ENCODE measurements at places on chromosomes 1 and 21. TPM values are rescaled to one million over a fixed set of nuclear protein-coding genes. Genes with fewer than 3 reads are reported as not detected.

DNA sequence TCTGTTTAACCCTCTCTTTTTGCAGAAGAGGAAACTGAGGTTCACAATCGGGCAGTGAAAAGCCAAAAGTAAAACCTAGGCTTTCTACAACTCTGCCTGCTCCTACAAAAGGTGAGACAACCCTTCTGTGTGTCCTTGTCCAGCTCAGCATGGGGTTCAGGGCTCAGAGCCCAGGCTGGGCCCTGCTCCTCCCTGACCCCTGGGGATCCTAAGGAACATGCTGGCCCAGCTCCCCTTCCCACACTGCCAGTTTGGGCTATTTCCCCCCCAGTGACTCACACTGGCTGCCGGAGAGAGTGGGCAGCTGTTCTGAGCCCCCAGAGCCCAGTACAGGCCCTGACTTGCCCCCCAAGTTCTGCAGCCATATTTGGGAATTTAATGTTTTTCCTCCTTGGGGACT, 8.9 kb downstream of the FAM229A start:
- no peak for DNase-seq

GRCh38 chr1:68963353-68963752, 466.5 kb upstream of the DEPDC1 start:
- DNase-seq, result no peak

GRCh38 chr1:169318536-169319244, 48.9 kb downstream of the NME7 start:
- DNase-seq, result peak; percentile 38

- DNase-seq, result peak; percentile 55
These were observed at the start of gene LPGAT1 for GRCh38 chr1:211830328-211831142. LPGAT1 (minus strand) TSS chr1:211830763; CDS start chr1:211829296, 1,467 bp downstream.

- no peak for DNase-seq
These were observed 26.7 kb upstream of the RPTN start for GRCh38 chr1:152185544-152186391.

DNA sequence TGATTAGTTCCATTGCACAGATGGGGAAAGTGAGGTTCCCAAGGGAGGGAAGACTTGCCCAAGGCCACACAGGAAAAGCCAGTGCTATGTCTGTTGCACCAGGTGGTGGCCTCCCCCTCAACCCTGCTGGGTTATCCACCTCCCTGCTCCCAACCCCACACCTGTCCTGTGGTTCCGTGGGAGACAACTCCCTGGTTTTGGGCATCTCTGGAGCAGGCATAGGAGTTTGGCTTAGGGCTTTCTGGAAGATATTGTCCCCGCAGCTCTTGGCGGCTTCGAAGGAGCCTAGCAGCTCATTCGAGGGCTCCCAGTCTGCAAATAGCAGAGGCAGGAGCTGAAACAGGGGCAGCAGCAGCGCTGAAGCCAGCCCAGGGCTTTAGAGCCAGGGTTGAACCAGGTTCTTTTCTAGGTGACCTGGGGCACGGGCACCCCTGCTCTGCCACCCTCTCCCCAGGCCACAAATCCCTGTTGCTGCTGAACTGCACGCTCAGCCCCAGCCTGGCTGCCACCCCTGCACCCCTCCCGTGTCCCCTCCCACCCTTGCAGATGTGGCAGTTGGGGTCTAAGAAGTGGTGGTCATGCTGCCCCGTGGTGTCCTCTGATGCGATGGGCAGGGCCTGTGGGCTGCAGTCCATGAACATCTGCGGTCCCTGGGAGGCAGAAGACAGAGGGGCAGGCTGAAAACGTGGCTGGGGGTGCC, 22.1 kb downstream of the SPOCD1 start:
- no peak for DNase-seq

GRCh38 chr1:45356186-45356585, 15.9 kb upstream of the MUTYH start:
- DNase-seq, result no peak

GRCh38 chr1:98184856-98185255, 264.0 kb upstream of the DPYD start:
- no peak for DNase-seq

- no peak for DNase-seq
These were observed 710 bp upstream of the PRPF3 start for GRCh38 chr1:150320667-150320978.

DNA sequence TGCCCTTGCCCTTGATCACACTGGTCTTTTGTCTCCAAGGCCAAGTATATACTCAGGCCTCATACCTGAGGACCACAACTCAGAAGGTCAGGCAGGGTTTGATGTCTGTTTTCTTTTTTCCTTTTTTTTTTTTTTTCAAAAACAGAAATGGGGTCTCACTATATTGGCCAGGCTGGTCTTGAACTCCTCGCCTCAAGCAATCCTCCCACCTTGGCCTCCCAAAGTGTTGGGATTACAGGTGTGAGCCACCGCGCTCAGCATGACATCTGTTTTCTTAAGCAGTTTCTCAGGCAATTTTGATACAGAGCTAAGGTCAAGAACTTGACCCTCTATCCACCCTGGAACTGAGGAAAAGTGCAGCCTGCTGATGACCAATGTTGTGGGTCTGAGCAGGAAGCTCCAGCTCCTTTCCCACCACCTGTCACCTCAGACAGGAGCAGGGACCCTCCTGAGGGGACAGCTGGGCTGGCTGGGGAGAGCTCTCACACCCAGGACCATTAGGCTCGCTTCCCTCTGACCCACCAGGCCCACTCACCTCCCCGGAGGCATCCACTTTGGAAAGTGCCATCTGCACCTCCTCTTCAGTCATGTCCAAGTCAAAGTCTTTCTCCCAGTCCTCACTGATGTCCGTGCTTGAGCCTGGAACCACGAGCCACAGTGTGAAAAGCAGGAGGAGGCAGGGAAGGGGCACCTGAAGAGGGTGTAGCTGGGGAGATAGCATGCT, 5.7 kb downstream of the TSSK3 start:
- no peak for DNase-seq

GRCh38 chr1:26168410-26169197, at the start of gene C1orf232:
C1orf232 (minus strand) TSS chr1:26168963; CDS start chr1:26168499, 464 bp downstream.
- DNase-seq, result no peak

GRCh38 chr21:36504067-36505058, 24.4 kb upstream of the CLDN14 start:
- no peak for DNase-seq

- DNase-seq, result no peak
These were observed 128.9 kb downstream of the HHAT start for GRCh38 chr1:210457568-210457967.

DNA sequence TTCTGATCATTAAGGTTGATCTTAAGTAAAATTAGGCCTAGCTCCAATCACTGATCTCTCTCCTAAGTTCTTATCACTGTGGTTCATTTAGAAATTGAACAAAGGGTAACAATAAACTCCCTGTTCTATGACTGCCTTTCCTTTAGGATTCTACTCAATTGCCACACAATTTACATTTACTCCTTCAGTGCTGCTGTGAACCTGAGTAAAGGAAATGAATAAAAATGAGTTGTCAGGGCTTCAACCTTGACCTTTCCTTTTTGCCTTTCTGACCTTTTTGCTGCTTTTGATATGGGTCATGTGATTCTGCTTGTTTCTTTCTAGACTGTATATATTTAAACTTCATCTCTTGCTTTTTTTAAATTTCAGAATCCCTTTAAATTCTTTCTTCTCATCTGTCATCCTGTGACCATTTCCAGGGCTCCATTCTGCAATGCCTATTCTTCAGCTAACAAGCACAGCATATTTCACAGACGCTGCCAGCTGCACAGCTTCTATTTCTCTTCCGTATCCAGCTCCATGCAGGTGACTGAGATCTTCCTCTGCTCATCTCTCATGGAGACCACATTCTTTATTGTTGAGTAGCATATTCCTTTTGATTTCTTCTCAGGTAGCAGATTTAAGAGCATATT, 3.2 kb downstream of the LRRC8B start:
- no peak for DNase-seq

DNA sequence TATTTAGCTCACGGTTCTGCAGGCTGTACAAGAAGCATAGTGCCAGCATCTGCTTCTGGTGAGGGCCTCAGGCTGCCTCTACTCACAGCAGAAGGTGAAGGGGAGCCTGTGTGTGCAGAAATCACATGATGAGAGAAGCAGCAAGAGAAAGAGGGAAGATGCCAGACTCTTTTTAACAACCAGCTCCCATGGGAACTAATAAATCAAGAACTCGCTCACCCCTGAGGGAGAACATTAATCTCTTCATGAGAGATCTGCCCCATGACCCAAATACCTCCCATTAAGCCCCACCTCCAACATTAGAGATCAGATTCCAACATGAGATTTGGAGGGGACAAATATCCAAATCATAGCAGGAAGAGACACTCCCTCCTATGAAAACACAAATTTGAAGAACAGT, 74.1 kb downstream of the OLFML2B start:
- peak; percentile 20 for DNase-seq

Gene TLR5
- total RNA-seq, result 5.5 TPM

Gene FAM177B
- total RNA-seq, result 0.20 TPM

Gene LRRC53
- total RNA-seq, result not detected

Gene SELP
- total RNA-seq, result 1.4 TPM

Gene CTSS
- 54.9 TPM for total RNA-seq

Gene ADCY10
- 0.20 TPM for total RNA-seq

Gene B3GALT5
- total RNA-seq, result 0.20 TPM

Gene NAV1
- 19.4 TPM for total RNA-seq

Gene RNU1-2
- 34,682 TPM for total RNA-seq
